Epithelial cell of proximal tubule (primary cell): ENCODE measurements at places on chromosomes 5 and 9. TPM values are rescaled to one million over a fixed set of nuclear protein-coding genes. Genes with fewer than 3 reads are reported as not detected.

The HRH2 gene
- 0.29 and 0.65 TPM in 2 replicates for total RNA-seq

The CPEB4 gene
- 9.5 and 17.5 TPM in 2 replicates for total RNA-seq

The SLC4A9 gene
- not detected in 2 replicates for total RNA-seq

The PDLIM4 gene
- 85.7 and 129 TPM in 2 replicates for total RNA-seq

The IFNA13 gene
- total RNA-seq = not detected in 2 replicates

The SPAG8 gene
- total RNA-seq = 0.12 and 0.14 TPM in 2 replicates

The HAUS6 gene
- total RNA-seq = 27.2 and 28.5 TPM in 2 replicates

The SELENOP gene
- total RNA-seq = 2.1 and 11.9 TPM in 2 replicates

The CDX1 gene
- not detected in 2 replicates for total RNA-seq

The IL3 gene
- total RNA-seq = not detected in 2 replicates

GRCh38 chr5:9173281-9174048 is 372.4 kb downstream of the SEMA5A start:
- no peak for DNase-seq

GRCh38 chr5:95935553-95936100 is 26.0 kb downstream of the ELL2 start:
- no peak for DNase-seq

DNA sequence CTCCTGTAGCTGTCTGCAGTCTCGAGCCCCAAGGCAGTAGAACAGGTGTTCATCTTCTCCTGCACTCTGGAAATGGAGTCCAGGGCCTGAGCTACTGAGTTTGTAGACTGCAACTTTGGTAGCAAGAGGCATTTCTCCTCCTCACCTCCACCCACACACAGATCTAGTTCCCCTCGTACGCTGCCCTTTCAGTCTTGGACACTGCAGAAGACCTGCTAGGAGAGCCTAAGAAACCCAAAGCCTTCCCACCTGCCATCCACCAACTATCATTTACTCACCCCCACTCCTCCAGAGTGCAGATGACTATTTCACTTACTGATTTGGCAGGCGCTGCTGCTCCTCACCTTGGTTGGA is 59.0 kb downstream of the KCNIP1 start:
- no peak for DNase-seq

DNA sequence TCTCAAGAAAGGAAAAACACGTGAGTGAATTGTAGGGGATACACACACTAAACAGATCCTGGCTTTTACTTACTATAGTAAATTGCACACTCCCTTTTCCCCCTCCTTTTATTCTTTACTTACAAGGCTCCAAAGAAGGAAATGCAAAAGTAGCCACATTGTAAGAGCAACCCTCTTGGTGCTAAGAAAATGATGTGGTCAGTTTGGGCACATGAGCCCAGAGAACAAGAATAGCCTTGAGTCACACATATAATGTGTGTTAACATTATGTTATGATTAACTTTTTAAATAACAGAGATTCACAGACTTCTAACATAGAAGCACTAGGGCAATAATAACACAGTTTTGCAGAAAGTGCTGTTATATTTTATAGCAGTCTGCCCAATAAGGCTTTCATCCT is 48.5 kb downstream of the PCSK5 start:
- no peak for DNase-seq

- DNase-seq = no peak
Measured at GRCh38 chr9:19895006-19895405, 106.2 kb upstream of the SLC24A2 start.

DNA sequence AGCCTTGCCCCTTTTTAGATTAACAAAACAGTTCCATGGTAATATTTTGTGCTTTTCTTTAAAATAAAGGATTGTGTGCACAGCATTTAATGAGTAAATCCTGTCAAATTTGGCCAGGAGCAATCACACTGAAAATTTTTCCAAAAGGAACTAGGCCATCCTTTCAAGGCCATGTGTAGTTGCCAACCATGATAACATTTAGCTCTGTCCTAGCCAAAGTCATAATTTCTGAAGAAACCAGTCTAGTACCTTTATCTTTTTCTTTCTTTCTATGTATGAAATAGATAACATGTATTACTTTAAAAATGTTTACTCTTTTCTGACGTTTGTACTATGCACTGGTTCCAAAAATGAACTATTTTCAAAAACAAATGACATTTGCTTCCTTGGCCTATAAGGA is 143.7 kb downstream of the PBX3 start:
- no peak for DNase-seq

GRCh38 chr5:127957183-127957582 is 126.4 kb upstream of the SLC12A2 start:
- DNase-seq = no peak

GRCh38 chr5:170256571-170256970 is 23.8 kb downstream of the C5orf58 start:
- DNase-seq = no peak

- no peak for DNase-seq
Measured at GRCh38 chr5:178293815-178294214, 61.2 kb upstream of the PHYKPL start.

DNA sequence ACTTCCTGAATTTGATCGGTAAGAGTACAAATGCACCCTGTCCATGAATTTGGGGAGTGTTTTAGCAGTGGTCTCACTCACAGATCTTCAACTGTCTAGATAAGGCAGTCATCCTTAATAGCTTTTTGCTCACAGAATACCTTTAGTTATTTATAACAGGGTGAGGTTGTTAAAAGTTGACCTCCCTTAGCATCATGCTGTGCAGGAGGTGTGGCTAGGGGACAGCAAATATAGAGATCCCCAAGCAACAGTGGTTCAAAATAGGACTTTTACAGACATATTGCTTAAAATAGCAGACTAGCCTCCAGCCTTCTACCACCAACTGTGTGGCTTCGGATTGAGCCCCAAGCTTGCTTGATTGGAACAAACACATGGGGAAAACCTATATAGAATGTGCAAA is 724.4 kb downstream of the TLE1 start:
- no peak for DNase-seq

DNA sequence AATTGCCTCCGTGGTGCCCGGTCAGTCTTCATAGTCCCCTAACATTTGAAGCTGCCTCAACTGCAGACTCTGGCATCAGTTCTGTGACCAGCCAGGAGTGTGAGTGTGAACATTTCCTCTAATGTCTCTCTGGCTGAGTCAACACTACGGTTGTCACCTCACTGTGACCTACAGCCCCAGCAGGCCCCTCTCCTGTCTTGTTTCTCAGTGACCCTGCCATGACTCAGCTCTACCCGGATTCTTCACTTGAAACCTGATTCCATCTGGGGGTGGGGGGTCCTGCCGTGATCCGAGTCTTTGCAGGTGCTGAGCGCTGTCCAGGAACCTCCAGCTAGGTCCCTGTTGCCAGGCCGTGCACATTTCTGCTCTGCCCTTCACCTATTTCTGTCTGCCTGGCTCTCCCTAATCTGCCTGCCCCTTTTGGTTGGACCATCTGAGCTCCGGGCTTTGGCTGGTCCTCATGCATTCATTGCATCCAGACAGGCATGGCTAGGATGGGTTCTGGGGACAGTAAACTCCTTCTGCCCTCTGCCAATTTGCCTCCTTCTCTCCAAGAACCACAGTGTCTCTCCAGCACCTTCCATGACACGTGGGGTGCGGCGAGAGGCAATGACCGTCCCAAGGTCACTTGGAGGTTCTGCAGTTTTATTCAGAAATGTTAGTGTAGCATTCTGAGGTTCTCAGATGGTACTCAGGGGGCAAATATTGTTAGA is 24.2 kb downstream of the STC2 start:
- no peak for DNase-seq

DNA sequence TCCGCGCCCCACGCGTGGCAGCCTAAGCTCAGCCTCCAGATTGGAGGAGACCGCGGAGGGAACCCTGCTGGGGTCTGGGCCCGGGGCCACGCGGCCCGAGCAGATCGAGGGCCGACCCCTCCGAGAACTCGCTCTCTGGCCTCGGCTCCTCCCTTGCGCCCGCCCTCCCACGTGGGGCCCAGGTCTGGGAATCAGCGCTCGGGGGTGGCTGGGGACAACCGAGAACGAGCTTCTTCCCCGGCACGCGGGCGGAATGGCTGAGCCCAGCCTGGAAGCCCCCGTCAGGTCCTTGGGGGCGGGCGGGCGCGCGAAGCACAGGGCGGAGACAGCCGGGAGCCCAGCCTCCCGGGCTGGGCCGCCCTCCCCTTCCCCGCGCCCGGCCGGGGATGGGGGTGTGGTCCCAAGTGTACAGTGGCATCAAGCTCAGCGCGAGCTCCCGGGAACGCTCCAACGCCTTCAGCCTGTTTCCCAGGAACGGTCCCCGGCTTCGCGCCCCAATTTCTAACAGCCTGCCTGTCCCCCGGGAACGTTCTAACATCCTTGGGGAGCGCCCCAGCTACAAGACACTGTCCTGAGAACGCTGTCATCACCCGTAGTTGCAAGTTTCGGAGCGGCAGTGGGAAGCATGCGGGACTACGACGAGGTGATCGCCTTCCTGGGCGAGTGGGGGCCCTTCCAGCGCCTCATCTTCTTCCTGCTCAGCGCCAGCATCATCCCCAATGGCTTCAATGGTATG is at the start of gene SLC22A4:
TSS of gene SLC22A4 (plus strand) at position 403 of the 736 bp plus-strand sequence. CDS start at position 626, 223 bp downstream.
- no peak for DNase-seq

- DNase-seq = peak; percentile 20
Measured at GRCh38 chr5:138632900-138633489, 57.8 kb upstream of the HSPA9 start.

GRCh38 chr9:92711844-92712243 is 41.9 kb upstream of the IPPK start:
- DNase-seq = no peak

DNA sequence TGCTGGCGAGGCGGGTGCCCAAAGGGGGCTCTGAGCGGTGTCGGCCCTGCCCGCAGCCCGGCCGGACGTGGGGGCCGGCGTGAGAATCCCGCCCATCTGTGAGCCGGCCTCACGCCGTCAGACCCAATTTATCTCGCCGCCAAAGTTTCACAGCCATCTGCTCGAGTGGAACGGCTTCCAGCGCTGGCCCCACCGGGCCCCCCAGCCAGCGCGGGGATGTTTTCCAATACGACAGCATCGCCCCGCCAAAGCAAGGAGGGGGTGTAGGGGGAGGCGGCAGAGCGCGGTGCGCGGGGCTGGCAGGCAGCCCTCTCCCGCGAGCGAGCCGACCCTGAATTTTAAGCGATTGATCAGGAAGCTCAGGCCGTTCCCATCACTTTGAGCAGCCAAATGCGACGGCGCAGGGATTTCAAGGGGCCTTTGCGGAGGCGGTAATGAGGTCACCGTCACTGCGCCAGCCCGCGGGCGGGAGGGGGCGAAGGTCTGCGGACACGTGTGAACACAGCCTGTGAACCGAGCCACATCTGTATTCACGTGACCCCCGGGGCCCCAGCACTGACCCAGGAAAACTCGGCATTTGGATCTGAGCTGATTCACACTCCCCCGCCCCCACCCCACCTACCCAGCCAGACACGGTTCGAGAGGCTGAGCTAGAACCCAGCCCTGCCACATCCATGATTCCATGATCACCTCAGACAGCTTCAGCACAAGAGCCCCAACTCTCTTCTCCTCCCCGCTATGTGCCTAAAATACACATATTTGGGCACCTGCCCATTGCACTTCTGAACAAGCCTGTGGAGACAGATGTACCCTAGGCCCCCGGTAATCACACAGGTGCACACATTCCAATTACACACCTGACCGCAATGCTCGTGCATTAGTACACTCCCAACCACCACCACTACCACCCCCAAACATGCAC is 47.8 kb upstream of the PSD2 start:
- DNase-seq = no peak

- no peak for DNase-seq
Measured at GRCh38 chr9:91903126-91903911, 46.7 kb downstream of the ROR2 start.

DNA sequence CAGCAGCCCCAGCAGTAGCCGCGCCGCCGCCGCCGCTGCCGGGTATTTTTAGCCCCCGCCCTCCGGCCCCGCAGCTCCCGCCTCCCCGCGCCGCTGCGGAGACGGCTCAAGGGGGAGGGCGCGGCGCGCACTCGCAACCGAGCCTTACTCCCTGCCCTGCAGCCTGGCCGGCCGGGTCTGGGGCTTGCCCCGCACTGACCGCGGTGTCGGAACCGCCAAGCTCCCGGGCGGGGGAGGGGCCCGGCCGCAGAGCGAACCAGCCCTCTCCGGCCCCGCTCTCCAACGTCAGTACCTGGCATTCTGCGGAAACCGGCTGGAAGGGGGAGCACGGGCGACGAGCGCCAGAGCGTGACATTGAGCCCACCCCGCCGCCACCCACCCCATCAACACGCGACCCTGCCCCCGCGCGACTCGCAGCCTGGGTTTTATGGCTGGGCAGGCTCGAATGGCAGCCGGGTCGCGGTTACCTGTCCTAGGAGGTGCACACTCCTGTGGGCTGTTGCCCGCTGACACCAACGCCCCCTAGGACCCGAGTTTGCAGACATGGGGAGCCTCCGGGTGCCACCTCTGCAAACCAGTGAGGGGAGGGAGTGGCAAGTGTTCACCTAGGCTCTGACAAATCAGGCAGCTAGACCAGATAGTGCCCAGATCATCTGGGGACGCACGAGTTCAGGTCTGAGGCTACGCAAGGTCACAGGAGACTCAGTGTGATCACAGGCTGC is at the start of gene ACSL6:
TSS of gene ACSL6 (minus strand) at position 37 of the 722 bp plus-strand sequence. CDS start 105 bp downstream, outside the sequence.
- no peak for DNase-seq

DNA sequence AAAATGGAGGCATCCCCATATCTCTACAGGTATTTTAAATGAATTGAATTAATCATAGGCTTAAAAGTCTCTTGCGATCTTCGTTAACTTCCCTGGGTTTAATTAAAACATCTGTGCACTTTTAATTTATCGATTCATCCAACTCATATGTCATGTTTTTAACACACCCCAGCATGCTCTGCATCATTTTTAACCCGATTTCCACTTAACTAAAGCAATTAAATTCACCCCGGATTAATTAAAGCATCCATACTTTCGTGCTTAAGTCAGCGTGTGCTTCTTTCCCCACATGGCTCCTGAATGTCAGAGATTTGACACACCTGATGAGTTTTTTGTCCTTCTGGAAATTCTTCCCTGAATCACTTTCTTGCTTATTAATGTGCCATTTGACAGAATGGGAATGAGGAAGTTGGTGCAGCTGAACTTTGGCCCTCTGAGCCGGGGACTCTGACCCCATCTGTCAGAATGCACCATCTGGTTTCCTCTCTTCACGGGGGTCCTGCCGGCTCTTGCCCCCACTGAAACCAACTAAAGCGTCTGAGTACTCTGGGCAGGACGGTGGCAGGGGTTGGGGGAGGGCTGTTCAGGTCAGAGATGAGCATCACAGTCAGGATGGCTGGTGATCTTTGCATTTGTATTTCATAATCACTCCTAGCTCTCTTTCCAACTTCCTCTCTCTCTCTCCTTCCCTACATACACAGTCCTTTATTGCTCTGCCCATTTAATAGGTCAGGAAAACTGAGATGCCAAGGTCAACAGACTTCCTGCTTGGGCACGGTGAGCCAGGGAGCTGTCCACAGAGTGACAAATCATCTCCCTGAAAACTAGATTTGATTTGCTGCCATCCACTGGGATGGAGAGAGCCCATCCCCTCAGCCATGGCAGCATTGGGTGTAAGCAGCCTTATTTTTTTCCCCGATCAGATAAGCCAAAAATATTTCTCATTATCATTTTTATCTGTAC is 180.3 kb upstream of the WWC1 start:
- no peak for DNase-seq
